ENCODE measurements at places on chromosomes 1 and 21.

DNA sequence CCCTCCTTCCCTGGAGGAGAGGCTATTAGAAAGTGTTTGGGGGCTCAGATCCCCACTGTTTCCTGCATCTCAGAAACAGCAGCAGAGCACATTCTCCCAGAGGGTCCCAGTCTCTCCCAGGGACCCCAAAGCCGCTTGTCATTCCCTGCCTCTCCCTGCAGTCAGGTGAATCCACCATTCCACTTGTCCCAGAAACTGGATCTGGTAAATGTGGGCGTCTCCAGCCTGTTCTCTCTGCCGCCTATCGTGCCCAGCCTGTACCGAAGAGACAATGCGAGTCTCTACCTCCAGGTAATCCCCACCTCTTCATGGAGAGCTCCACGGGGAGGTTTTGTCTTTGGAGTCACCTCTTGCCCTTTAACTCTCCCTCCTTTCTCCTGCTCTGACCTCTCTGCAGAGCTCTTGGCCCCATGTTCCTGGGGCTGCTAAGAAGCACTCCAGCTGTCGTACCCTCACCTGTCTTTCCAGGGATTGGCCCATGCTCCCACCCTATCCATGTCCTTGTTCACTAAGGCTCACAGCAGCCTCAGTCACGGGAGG lies 26.9 kb downstream of the INAVA start:
- no peak for DNase-seq

GRCh38 chr1:184030433-184031091 lies 7.0 kb downstream of the COLGALT2 start:
- no peak for DNase-seq

DNA sequence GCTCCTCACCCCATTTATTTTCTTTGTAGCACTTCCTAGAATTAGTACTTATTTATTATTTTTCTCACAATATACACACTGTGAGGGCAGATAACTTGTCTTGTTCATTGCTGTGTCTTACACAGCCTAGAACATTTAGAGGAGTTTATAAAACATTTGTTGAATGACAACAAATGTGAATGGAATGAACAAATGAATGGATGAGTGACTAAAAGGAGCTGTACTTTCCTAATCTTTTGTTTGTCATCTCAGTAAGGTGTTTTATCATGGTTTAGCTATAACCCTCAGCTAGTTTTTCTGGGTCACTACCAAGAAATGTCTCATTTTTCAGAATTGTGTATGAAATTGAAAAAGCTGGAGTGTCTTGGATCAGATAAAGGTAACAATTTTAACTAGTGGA lies 239.3 kb upstream of the KCNK2 start:
- no peak for DNase-seq

- no peak for DNase-seq
Measured at GRCh38 chr1:109096120-109096519, 5.6 kb downstream of the TMEM167B start.

- DNase-seq, result no peak
Measured at GRCh38 chr1:244322791-244323521, 128.8 kb downstream of the ADSS2 start.

- peak; percentile 53 for DNase-seq
Measured at GRCh38 chr1:30749691-30750583, 7.6 kb downstream of the LAPTM5 start.

GRCh38 chr1:234108921-234109320 lies 204.4 kb downstream of the SLC35F3 start:
- no peak for DNase-seq

DNA sequence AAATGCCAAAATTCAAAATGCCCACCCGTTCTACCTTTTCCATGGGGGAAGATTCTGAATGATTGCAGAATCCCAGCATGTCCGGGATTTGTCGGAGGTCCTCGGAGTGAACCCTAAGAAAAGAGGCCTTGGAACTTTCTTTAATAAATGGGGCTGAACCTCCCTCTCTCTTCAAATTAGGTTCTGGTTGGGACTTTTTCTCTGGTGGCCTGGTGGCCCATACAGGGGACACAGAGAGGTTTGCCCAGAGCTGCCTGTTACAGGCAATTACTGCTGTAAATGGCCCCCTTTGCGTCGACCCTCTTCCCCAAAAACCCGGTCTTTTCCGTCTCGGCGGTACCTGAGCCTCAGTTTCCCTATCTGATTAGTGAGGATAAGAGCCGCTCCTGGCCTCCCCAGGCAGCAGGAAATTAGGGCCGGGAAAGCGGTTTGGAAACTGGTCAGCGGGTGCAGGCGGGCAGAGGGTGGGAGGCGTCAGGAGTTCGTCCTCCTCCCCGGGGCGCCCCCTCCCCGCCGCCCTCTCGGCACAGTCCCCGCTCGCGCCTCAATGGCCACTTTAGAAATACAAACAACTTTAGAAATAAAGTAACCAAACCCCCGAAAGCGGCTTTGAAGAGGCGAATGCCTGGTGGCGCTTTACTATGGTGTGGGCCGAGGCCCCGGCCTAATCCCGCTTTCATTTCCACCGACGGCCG lies 15.6 kb downstream of the PAX7 start:
- DNase-seq, result no peak

GRCh38 chr1:11362547-11363021 lies 89.6 kb downstream of the UBIAD1 start:
- DNase-seq, result no peak

- no peak for DNase-seq
Measured at GRCh38 chr1:46196609-46197008, 1.6 kb downstream of the POMGNT1 start.

GRCh38 chr21:38769191-38769780 lies 36.4 kb upstream of the ETS2 start:
- no peak for DNase-seq

DNA sequence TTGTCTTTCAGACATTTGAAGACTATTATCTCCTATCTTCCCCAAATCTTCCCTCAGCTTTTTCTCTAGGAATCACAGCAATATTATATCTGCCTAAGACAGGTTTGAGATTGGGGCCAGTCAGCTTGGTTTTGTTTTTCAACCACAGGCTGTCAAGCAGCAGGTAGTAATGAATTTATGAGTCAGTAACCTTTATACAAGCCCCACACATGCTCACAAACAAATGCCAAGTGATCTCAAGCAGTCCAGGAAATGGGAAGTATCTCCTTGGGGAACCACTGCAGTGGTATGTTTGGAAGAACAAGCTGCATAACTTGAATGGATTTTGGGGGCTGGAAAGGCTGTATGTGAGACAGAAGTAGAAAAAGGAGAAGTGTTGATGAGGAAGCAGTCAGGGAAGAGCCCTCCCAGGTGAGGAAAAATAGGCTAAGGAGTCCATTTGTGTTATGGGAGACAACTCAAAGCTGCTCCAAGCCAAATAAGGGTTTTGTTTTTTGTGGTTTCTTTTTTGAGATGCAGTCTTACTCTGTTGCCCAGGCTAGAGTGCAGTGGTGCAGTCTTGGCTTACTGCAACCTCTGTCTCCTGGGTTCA lies 2.1 kb downstream of the DHDDS start:
- DNase-seq, result no peak

- DNase-seq, result no peak
Measured at GRCh38 chr1:230824919-230825721, 43.2 kb downstream of the C1orf198 start.

GRCh38 chr1:226344441-226345259 lies 35.7 kb upstream of the LIN9 start:
- no peak for DNase-seq

DNA sequence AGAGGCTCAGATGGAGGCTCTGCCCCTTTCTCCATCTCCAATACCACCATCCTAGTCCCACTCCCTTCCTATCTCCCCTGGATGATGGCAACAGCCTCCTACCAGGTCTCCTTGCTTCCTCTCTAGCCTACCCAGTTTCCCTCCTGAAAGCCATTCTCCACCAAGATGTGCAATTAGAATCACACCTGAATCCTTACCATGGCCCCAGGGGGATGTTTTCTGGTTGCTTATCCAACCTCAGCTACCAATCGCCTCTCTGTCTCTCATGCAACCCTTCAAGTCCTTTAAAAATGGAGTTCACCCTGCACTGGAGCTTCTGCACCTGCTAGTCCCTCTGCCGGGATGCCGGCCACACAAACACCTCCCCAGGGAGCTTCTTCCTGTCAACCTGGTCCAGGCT lies 2.9 kb downstream of the RCAN1 start:
- DNase-seq, result no peak

- peak; percentile 12 for DNase-seq
Measured at GRCh38 chr21:17387030-17387617, 125.7 kb upstream of the CXADR start.

- DNase-seq, result no peak
Measured at GRCh38 chr1:59074598-59074997, 222.3 kb upstream of the FGGY start.

DNA sequence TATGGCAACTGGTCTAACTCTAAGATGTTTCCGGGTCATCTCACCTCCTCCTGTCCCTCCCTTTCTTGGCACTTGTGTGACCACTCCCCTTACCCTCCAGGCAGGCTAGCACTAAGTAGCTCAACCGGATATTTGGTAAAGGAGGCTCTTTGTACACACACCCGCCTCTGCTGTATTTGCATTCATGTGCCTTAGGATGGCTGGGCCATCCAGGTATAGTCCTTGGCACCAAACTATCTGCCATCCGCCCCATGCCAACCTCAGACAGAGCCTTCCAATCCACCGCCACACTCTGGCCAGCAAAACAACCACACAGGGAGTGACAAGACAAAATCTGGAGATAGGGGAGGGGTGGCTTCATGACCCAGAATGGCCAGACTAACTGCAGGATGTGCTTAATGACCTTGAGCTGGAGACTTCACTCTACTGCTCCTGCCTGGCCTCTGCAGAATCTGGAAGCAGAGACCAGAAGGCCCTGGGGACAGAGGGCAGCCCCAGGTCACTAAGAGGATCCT lies 59.5 kb downstream of the CDK18 start:
- no peak for DNase-seq

GRCh38 chr1:245751116-245751515 lies 596.3 kb downstream of the KIF26B start:
- no peak for DNase-seq

- DNase-seq, result no peak
Measured at GRCh38 chr1:97870589-97870988, 50.2 kb downstream of the DPYD start.

DNA sequence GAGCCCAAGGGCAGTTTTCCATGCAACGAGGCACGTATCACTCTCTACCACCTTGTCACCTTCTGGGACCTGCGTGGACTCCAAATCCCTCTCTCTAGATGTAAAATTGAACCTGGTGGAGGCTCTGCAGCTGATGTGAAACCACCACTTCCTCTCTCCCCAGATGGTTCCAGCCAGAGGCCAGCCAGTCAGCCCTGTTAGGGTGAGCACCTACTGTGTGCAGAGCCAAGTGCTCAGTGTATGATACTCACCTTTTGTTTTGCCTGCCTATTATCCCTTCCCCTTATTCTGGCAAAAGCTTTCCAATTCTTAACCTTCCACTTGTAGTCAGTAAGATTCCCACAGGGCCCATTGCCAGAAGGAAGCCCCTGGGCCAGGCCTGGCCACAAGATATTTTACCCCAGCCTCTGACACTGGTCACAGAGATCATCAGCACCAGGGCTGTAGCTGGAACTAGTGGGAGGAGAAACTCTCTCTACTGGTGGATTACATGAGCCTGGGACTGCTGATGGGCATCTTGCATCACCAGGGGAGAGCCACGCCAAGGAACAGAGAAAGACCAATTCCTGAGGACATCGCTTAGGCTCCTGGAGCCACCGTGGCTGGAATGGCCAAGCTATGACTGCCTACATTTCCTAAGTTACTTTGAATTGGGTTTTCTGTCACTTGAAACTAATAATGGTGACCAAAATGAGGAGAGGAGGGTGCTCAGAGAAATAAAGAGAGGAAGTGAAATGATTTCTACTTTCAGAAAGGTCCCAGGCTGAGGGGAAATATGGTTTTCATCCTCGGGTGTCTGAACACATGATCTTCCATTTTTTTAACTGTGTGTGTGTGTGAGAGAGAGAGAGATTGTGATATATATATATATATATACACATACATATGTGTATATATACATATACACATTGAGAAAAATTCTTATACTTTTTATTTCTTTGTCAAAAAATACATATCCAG lies 26.6 kb upstream of the RD3 start:
- no peak for DNase-seq

DNA sequence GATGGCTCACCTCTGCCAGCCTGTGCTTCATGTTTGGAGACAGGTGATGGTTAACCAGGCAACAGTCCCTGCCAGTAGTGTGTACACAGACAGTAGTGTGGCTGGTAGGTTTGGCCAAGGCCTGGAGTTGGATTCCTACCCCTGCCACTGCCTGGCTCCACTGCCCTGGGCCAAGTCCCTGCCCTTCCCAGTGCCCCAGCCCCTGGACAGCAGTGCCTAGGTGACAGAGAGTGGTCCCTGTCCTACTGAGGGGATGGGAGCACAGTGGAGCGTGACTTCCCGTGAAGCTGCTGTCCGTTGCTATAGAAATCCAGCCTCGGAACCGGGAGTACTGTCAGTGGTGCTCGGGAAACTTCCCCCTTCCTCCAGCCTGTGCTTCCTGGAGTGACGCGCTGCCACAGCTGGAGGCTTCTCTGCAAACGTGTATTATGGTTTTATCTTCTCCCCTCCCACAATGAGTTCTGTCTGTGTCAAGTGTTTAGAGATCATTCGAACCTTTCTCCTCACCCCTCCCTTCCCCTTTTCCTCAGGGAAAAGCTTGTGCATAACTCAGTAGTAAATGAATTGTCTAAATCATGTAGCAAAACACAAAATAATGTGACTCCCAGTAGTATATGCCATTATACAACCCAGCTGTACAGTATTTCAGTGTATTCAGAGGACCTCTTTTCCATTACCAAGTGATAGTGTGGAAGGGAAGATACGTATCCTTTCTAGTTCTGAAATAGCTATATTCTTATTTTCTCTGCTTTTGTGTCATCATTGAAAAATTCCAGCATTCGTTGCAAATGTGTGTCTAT lies 73.4 kb downstream of the GALNT2 start:
- no peak for DNase-seq

DNA sequence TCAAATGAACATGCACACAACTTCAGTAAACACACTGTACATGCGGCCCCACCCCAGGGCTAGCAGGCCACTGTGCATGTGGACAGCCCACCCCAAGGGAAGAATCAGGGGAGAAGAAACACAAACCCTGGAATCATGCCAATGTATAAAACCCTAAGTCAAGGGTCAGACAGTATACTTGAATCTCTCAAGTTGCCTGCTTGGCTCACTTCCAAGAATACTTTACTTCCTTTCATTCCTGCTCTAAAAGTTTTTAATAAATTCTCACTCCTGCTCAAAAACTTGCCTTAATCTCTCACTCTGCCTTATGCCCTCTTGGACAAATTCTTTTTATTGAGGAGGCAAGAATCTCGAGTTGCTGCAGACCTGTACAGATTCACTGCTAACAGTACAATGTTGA lies 231.2 kb upstream of the CACYBP start:
- DNase-seq, result no peak
